ENCODE measurements at places on chromosomes 7 and 10. TPM values are rescaled to one million over a fixed set of nuclear protein-coding genes. Genes with fewer than 3 reads are reported as not detected.

The GALNT17 gene
- not detected for total RNA-seq

The LRRD1 gene
- total RNA-seq: not detected

The MTURN gene
- 2.5 TPM for total RNA-seq

The MYL10 gene
- total RNA-seq: not detected

The RTKN2 gene
- 0.71 TPM for total RNA-seq

The HDAC9 gene
- 4.6 TPM for total RNA-seq

The AGR2 gene
- not detected for total RNA-seq

The FAM131B gene
- total RNA-seq: 1.2 TPM

The OTUD1 gene
- total RNA-seq: 4.3 TPM

The FKBP9 gene
- total RNA-seq: 150 TPM

The ATOH7 gene
- not detected for total RNA-seq

The STX1A gene
- total RNA-seq: 8.4 TPM

The AOAH gene
- total RNA-seq: not detected

The EPO gene
- total RNA-seq: not detected

The SFMBT2 gene
- 0.86 TPM for total RNA-seq

The UFSP1 gene
- 14.7 TPM for total RNA-seq

The NUTM2E gene
- not detected for total RNA-seq

The PVRIG gene
- not detected for total RNA-seq

The HTR5A gene
- total RNA-seq: not detected

The CYP26C1 gene
- total RNA-seq: not detected

The PRKCQ gene
- not detected for total RNA-seq

The KLF14 gene
- total RNA-seq: not detected

The HOXA3 gene
- 0.18 TPM for total RNA-seq

The MBLAC1 gene
- total RNA-seq: 2.9 TPM

The CTAGE4 gene
- total RNA-seq: 0.71 TPM

The VAX1 gene
- not detected for total RNA-seq

The MALRD1 gene
- total RNA-seq: 0.53 TPM

The CFAP46 gene
- total RNA-seq: 0.53 TPM

The LRRC18 gene
- total RNA-seq: not detected

The NEURL1 gene
- not detected for total RNA-seq

The FAM171A1 gene
- 16.7 TPM for total RNA-seq

The GPR26 gene
- total RNA-seq: not detected

The BICC1 gene
- 13.5 TPM for total RNA-seq

The SRRM3 gene
- total RNA-seq: 4.6 TPM

Measured in myometrial cell (primary cell).